ENCODE measurements at places on chromosomes 2 and 18.
A peak's percentile ranks its signal among the peaks of the same experiment; 100 is the strongest.

GRCh38 chr18:41687138-41687537 lies 267.9 kb upstream of the PIK3C3 start:
- no peak for DNase-seq

- no peak for DNase-seq
These were observed 22.0 kb downstream of the NTSR2 start for GRCh38 chr2:11647834-11648600.

- DNase-seq = no peak
These were observed 116.0 kb downstream of the COPS8 start for GRCh38 chr2:237201461-237202287.

DNA sequence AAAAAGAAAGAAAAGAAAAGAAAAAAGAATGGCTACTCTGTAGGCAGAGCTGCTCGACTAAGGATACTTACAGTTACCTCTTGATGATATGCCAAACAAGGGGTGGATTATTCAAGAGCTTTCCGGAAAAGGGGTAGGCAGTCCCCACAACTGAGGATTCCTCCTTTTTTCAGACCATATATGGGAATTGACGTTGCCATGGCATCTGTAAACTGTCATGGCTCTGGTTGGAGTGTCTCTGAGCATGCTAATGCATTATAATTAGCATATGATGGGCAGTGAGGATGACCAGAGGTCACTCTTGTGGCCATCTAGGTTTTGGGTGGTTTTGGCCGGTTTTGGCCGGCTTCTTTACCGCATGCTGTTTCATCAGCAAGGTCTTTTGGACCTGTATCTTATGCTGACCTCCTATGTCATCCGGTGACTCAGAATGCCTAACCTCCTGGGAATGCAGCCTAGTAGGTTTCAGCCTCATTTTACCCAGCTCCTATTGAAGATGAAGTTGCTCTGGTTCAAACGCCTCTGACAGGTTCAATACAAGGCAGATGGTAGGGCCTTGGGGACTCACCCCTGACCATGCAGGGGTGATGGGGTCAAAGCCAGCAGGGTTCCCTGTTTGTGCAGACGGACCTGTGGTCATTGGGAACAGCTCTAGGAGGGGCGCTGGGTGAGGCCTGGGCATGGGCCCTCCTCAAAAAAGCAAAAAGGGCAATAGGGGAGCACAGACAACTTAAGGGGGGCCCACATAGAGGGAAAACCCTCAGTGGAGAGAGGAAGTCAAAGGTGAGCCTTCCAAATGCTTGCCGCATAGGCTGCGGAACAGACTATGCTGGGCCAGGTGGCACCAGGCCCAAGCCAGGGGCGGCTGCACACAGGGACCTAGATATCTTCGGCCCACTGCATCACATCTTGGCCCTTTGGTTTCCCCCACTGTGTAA lies 251.2 kb upstream of the RAB6C start:
- no peak for DNase-seq

GRCh38 chr2:155690785-155691184 lies 641.7 kb downstream of the NR4A2 start:
- no peak for DNase-seq

- DNase-seq = no peak
These were observed 95.3 kb downstream of the COPS8 start for GRCh38 chr2:237180987-237181386.

DNA sequence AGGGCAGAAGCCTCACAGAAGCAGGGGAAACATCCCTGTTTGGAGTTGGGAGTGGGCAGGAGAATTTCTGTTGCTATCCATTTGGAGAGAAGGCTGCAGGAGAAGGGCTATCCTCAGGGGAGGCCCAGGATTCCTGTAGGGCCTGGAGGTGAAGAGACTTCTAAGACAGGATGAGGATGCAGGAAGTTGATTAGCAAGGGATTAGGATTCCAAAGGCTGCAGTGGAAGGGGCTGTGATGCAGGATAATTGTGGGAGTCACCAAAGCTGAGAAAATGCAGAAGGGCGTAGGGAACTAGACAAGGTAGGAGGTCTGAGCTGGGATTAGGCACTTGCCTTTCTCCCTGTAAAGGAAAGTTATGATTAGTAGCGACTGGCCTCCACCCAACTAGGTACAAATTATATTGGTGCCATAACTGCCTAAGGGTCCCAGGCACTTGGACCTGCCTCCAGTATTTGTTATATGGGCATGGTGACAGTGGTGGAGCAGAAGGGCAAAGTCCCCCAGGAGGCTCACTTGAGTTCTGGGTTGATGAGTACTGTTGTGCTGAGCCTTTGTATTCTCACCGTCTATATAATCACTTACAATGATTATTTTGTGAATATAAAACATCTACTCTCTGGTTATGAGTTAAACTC lies 96.4 kb upstream of the MSTN start:
- no peak for DNase-seq

GRCh38 chr2:169892951-169893350 lies 65.7 kb downstream of the UBR3 start:
- DNase-seq = no peak

DNA sequence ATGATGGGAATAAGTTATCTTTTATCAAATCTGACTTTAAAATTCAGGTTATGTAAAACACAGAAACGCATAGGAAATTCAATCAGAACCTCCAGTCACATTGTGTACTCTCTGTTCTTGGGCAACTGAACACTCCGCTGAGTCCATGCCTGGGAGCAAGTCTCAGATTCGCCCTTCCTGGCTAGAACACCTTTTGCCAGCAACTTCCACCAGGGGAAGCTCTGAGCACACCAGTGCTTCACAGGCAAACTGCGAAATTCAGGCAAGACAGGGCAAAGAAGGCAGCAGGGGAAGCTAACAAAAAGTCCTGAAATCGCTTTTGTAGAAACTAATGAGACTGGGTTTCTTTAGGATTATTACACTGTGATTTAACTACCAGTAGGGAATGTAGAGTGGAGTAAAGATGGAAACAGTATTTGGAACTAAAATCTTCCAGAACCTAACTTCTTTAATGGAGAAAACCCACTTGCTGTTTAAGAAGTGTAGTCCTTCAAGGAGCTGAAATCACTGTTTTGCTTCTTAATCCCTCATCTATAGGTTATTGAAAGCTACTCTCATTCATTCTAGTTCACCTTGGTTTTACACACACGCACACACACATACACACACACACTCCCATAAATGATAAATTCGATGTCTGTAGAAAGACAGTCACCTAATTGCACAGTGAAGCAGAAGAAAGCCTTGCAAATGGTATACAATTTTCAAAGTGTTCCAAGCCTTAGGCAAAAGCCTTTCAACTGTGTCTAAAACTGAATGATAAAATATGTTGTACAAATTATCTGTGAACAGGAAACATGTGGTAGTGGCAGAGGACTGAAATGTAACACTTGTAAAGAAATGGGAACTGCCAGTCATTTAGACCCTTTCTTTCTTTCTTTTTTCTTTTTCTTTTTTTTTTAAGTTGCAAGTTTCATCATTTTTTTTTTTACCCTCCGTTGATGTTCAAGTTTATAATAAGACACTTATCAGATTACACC lies 214.5 kb downstream of the TMEM182 start:
- DNase-seq = no peak

- no peak for DNase-seq
These were observed 65.9 kb downstream of the KCNF1 start for GRCh38 chr2:10977621-10978020.

DNA sequence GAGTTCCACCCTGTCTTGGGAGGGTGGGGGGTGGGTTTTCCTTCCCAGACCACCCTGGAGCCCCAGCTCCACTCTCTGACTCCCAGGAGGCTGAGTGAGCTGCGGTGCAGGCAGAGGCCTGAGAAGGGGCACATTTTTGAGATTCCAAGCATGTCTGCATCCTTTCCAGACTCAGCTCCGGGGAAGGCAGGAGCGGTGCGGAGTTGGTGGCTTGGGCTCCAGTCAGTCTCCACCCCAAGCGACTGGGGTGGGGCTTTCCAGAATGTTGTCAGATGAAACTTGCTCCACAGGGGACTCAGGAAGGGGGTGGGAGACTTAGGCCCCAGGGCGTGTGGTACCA lies 44.2 kb upstream of the HS6ST1 start:
- no peak for DNase-seq

GRCh38 chr2:216131175-216131926 lies 22.2 kb downstream of the XRCC5 start:
- DNase-seq = no peak

GRCh38 chr2:124589971-124590370 lies 564.9 kb downstream of the CNTNAP5 start:
- DNase-seq = no peak

DNA sequence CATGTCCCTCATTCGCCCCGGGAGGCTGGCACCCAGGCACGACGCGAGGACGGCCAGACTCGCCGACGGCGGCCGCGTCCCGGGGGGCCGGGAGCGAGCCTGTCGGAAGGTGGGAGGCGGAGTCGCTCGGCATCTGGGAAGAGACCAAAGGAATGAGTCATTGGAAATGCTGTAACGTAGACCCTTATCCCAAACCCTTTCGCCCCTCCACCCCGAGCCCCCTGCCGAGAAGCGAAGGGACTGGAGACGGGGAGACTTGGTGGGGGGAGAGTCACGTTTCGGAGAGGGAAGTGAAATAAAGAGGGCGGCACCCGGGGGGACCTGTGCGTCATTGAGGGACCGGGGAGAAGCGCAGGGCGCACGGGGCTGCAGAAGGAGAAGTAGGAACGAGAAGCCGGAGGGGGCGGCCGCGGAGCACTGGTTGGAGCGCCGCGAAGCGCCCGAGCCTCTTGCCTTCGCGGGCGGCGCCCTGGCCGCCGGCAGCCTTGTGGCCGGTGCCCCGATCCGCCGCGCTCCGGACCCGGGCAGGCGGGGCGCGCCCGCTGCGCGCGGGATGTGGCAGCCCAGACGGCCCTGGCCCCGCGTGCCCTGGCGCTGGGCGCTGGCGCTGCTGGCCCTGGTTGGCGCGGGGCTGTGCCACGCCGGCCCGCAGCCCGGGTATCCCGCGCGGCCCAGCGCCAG lies at the start of gene EMILIN2:
EMILIN2 (plus strand) TSS at position 371 of the 681 bp plus-strand sequence; CDS start at position 554, 183 bp downstream.
- peak; percentile 48 for DNase-seq

DNA sequence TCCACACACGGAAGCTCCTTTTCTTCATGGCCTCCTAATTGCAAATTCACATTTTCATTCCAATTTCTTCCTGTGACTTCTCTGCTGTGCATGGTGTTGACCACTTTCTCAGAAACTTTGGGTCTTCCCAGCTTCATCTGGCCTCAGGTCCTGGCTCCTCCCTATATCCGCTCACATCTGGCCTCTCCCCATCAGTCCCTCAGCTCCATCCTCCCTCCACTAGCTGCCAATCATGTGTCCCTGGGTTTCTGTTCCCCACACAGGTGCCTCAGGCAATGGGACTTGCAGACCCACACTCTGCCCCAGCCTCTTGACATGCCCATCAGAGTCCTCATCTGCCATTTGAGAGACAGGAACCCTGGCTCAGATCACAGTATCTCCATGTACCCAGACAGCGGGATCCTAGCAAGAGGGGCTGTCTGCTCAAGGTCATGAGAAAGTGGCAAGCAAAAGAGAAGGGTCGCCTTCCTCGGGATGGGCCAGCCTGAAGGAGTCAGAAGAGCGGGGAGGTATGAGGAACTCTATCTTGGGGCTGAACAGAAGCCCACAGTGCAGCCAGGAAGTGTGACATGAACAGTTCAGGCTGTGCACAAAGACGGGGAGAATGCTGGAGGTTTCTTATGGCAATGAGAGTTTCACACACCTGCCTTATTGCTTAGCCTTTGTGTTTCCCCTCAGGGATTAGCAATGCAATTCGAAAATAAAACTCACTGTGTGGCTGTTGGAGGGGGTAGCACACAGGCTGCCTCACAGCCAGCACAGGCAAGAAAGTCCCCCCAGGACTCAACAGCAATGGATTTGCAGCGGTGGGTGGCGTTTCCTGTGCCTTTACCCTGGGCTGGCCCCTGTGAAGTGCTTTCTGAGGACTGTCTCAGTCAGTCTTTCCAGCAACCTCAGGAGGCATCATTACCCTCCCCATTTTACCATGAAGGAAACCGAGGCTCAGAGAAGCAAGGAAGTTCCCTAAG lies 69.5 kb downstream of the COPS8 start:
- DNase-seq = no peak

DNA sequence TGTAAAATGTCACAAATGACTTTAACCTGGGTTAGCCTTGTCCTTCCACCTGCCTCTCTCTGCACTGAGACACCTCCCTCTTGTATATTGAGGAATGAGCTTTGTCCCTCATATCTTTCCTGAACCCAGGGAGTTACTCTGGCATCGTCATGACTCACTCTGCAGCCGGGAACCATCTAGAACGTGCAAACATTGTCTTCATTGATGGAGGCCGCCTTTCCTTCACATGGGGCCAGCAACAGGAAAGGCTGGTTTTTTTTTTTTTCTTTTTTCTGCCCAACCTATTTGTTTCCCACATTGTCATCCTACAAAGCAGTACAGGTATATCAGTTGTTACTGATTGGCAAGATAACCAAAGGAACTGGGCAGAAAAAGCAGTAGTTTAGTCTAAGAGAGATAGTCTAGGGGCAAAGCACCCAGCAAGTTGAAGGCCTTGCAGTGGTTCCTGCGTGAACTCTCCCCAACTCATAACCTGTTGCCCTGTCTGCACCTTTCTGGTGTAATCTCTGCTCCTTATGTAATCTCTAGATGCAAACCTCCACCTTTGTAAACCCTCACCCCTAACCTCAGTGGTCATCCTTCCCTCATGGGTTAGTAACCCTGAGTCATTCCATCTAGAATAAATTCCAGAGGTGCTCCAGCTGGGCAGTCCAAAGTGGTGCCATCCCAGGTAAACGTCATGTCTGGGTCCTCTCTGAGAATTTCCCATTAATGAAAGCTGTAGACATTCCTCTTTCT lies 38.3 kb downstream of the SLC40A1 start:
- no peak for DNase-seq

GRCh38 chr2:119323459-119323858 lies 43.2 kb downstream of the C2orf76 start:
- no peak for DNase-seq

GRCh38 chr2:204447722-204448121 lies 97.6 kb upstream of the PARD3B start:
- no peak for DNase-seq

GRCh38 chr2:215825707-215826106 lies 187.6 kb downstream of the MREG start:
- no peak for DNase-seq

GRCh38 chr2:186913870-186914269 lies 64.9 kb upstream of the ZSWIM2 start:
- DNase-seq = no peak
